ENCODE measurements at places on chromosomes 6 and 20.

DNA sequence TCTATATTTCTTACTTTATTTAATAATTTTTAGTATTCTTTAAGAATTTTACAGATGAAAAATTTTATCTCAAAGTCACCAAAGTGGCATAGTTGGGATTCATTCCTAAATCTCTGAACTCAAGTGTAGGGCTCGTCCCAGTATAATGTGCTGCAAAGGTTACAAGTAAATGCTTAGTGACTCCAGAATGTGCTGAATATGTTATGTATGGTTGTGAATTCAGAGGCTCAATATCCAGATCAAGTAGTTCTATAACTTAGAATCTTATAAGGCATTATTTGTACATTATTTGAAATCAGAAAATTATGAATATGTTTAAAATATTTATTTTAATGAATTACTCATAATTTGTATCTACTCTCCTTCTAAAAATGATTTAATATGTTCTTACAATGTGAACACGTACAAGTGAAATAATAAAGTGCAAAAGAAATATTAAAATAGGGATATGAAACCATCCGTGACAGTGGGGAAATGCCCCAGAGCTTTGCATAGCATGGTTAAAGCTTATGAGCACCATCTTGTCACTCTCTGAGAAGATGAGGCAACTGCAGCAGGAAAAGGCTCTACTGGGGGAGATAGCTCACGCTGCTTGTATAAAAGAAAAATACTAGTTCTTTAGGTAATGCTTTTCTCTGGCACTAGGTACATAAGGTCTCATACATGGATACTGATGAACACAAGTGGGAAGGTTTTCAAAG is 259.0 kb downstream of the FOXC1 start:
- no peak for DNase-seq

DNA sequence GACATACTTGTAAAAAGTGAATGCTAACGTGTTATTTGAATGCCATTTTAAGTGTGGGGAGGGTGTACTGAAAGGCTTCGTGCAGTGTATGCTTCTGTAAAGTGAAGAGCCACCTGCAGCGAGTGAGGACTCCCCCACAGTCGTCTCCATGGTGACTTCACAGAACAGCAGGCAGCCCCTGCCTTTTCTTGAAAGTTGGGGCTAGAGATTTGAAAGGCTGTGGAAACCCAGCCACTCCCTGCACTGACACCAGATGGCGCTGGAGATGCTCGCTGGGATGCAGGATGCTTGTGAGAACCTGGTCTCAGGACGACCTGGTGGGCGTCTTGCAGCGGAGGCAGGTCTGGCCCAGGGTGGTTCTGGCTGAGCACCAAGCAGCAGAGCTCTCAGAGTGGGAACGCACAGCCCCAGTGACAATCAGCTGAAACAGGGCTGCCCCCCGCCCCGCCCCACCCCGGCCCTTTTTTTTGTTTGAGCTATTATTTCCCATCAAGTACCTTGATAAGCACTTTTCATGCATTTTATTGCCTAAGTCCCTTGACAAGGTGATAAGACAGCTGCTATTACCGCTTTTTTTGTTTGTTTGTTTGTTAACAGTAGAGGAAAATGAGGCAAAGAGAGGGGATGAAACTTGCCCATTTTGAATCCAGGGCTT is 150.3 kb downstream of the SYCP2 start:
- DNase-seq: peak; percentile 35

DNA sequence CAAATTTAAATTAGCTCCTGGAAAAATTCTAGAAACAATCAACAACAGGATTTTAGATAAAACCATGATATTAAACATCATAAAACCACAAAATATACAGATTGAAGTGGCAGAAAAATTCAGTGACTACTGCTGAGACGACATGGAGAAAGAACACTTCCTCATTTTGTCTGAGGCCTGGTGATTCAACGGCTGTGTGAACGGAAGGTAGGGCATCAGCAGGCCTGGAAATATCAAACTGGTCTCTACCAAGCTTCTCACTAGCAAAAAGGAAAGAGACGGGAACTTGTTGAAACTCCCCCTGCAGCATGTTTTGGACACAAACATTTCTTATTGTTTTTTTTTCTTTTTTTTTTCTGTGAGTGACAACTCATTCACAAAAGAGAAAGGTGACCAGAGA is 58.0 kb upstream of the AHI1 start:
- DNase-seq: no peak

DNA sequence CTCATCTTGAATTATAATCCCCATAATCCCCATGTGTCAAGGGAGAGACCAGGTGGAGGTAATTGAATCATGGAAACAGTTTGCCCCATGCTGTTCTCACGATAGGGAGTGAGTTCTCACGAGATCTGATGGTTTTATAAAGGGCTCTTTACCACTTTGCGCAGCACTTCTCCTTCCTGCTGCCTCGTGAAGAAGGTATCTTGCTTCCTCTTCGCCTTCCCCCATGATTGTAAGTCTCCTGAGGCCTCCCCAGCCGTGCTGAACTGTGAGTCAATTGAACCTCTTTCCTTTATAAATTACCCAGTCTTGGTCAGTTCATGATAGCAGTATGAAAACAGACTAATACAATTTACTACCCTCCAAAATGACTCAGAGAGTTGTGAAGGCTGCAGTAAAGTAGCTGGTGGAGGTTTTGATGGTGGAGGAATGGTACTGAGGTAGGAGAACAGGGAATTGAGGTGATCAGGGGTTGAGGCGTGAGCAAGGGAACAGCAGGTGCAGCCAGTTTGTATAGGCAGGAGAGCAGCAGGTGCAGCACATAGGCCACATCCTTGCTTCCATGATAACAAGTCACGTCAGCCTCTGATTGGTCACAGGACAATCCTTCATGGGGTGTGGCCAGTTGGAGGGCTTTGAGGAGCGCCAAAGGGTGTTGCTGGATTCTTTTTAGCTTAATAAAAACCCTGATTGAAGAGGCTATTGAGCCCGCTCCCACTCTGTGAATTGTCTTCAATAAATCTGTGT is 150.0 kb downstream of the CDC5L start:
- DNase-seq: no peak

DNA sequence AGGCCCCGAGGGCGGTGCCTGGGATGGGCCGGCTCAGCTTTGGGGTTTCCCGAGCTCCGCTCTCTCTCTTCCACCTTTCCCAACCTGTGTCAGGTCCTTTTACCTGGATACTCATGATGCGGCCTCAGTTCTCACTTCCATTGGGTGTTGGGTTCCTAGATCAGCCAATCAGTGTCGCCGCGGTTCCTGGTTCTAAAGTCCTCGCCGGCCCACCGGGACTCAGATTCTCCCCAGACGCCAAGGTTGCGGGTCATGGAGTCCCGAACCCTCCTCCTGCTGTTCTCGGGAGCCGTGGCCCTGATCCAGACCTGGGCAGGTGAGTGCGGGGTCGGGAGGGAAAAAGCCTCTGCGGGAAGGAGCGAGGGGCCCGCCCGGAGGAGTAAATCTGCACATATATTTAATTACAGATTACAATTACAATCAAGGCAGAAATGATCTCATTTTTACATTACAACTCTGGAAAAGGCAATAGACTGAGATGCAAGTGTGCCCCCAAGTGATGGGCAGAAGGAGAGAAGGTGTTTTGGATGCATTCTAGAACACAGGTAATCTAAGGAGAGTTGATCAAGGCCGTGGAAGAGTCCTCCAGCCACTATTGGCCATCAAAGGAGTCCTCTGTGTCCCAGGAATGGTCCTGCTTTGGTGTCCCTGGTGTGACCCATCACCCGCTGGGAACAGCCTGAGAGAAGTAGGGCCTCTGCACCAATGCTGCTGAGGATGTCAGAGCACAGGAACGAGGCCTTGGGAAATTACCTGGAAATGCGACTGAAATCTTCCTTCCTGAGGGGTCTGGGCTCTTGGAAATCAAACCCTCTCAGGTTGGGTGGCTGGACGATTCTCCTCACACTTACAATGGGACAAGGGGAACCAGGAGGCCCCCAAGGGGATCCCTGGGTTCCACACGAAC is 34.7 kb upstream of the MICB start:
- DNase-seq: peak; percentile 90

DNA sequence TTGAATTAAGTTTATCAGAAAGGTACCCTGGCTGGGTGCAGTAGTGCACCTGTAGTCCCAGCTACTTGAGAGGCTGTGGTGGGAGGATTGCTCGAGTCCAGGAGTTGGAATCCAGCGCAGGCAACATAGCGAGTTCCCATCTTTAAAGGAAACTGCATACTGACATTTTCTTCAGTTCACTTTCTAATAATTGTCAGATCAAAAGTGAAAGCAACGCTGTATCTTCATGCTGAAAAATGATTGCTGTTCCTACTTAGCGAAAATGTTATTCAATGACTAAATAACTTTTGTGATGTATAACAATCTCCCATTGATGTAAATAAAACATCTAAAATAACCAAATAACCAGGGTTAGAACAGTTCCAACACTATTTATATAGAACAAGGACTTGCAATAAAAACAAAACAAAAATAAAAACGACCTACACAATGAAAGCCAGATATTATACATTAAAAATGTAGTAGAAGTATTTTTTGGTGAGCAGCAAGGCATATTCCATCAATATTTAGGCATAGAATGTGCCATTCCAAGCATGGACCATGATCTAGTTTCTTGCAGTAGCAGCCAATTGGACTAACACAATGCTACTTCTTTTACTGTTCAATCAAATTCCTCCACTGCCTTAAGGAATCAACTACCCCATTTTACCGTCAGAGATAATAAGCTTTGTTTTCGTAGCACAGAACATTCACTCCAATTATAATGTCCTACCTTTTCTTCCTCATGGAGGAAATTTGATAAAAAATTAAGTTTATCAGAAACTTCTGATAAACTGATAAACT is 1.5 kb downstream of the LATS1 start:
- DNase-seq: no peak

DNA sequence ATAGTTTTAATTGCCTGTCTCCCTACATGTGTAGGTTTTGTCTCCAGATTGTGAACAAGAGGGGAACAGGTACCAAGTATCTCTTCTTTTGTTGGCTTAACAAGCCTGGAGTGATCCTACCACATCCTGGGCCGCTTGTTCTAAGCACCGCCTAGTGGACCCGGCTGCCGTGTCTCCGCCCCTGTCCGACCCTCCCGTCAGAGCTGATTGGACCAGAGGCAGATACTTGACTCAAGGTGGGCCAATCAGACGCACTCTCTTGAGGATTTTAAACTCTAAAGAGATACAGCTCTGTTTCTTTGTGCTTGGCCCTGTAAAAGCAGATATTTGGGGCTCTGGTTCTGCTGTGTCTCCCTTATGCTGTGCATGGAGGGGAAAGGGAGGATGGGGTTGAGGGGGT is 68.2 kb downstream of the PRDM1 start:
- no peak for DNase-seq

- peak; percentile 86 for DNase-seq
Measured at GRCh38 chr20:45341939-45342854, 6.0 kb downstream of the SDC4 start.

GRCh38 chr6:130240232-130240631 is 17.5 kb upstream of the SAMD3 start:
- no peak for DNase-seq

- DNase-seq: peak; percentile 54
Measured at GRCh38 chr20:58868795-58869194, 16.3 kb downstream of the GNAS start.

DNA sequence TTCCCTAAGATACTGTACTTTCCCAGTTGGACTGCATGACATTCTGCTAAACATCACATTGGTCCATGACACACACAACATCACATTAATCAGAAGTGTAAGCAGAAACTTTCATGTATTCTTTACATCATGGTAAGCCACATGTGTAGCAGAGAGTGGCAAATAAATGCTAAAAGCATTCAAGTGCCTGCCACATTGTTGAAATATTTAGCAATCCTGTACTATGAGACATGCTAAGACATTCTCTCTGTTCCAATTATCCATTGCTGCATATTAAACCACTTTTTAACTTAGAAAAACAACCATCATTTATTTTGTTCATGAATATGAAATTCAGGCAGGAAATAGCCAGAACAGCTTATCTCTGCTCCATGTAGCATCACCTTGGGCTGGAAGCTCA is 207.7 kb upstream of the GJE1 start:
- DNase-seq: no peak

- no peak for DNase-seq
Measured at GRCh38 chr20:47529840-47530239, 28.2 kb downstream of the NCOA3 start.

DNA sequence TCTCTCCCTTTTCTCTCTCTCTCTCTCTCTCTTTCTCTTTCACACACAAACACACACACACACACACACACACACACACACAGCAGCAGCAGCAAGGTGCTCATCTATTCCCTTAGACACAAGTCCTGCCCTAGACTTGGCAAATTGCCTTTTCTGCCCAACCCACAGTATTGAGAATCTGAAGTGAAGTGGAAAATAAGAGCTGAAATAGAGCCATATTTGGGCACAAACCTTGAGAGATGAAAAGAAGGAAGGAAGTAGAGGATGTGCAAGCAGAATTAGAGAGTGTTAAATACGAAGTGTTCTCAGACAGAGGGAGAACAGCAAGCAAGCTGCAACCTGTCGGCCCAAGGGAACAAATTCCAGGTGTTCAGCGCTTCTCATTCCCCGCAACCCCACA is 557.5 kb upstream of the NOX3 start:
- no peak for DNase-seq

DNA sequence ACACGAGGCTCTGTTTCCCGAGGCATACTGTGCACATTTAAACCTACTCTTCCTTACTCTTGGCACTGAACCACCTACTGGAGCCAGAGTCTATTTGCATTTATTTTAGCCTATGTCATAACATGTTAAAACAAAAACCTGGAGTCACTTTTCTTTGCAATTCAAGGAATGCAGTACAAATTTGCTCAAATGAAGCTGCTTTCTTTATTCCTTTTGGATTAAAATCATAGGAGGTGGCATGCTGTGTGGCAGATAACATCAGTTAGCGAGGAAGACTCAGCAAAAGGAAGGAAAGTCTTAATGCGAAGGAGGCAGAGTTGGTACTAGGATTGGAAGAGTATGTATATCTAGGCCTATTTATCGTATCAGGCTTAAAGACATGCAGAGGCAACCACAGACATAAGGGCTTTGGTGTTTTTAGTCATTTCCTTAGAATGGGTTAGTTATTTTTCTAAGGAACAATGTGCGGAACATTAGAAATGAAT is 92.9 kb downstream of the SAMD3 start:
- DNase-seq: no peak

GRCh38 chr6:45002390-45003105 is 325.6 kb upstream of the RUNX2 start:
- no peak for DNase-seq

Measured in adrenal gland (tissue), 19 donors.